ELR (cell line): ENCODE measurements at places on chromosomes 4 and X.

GRCh38 chr4:7021930-7022664, 21.1 kb upstream of the TADA2B start:
- DNase-seq, result peak; percentile 97

DNA sequence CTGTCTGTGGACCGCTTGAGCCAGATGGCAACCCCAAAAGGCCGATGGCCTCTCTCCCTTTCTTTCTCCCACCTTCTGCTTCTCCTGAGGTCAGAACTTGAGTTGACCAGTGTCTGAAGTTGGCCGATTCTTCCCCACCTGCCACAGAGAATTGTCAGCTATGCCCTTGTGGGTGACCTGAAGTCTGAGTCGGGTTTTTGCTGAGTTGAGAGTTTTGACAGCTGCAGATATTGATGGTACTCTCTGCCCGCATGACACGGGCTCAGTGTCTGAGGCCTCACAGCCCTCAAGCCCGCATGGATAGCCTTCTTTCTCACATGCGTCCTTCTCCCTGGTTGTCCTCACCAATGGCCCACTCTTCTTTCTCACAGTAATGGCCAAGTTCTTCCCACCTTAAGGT, 111.0 kb downstream of the EFNB1 start:
- no peak for DNase-seq

DNA sequence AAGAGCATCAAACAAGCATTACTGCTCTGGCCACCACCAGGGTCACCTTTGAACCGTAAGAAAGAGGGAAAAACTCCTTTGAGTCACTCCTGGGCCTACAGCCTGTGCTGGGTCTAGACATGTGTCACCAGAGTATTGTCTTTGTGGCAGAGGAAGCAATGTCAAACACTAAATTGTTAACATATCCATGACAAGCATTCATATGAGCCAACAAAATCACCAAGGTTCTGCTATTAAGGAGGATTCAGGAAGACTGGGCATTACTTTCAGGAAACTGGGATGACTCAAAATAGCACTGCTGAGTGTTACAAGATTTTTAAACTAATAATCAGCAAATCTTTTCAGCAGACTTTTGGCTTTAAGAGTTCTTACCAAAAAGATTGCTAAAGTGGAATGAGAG, 28.1 kb downstream of the LGI2 start:
- no peak for DNase-seq

DNA sequence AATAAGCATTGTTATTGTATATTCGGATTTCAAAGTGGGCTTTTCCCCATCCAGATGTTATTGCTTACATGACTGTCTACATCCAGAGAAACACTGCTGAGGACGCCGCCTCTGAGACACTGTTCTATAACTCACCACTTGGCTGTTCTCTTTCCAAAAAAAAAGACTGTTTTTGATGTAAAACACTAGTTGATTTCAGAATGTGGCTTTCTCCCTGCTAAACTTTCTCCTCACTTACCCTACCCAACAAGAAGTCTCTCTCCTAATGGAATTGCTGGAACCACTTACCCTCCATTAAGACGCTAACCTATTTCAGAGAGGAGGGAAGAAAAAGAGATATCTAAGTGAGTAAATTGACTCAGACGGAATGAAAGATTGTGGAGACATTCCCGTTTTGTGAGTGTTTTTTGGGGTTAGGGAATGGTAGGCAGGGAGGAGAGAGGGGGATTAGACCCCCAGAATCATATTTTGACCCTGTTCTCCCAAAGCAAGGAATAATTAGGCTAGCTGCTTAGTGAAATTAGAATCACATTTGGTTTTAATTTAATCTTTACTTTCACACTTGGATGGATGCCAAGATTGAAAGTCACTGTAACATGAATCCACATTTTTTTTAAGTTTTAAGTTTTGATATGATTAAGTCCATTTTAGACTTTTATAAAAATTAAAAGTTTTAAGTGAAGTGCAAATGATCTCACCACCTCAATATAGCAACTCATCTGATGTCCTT, 174.9 kb downstream of the CHIC2 start:
- no peak for DNase-seq

DNA sequence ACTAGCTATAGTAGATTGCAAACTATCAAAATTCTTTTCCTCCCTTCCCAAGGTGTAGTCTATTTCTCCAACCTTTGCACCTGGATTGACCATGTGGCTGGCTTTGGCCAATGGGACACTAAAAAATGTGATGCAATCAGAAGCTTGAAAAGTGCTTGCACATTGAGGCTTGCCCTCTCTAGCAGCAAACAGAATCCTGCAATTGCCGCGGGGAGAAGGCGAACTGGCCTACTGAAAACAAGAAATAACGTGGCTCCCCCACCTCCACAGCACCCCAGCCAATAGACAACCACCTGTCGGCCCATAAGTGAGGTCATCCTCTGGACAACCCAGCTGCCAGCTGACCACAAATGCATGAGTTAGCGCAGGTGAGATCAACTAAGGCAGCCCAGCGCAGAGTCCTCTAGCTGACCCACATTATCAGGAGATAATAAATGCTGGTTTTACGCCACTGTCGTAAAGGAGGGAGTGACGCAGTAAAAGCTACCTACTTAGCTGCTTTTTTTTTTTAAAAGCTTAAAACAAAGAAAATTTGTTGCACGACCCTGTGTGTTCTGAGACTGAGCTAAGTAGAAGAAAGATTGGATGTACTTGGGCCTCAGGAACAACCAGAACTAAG, 95.2 kb downstream of the GK start:
- DNase-seq, result no peak

DNA sequence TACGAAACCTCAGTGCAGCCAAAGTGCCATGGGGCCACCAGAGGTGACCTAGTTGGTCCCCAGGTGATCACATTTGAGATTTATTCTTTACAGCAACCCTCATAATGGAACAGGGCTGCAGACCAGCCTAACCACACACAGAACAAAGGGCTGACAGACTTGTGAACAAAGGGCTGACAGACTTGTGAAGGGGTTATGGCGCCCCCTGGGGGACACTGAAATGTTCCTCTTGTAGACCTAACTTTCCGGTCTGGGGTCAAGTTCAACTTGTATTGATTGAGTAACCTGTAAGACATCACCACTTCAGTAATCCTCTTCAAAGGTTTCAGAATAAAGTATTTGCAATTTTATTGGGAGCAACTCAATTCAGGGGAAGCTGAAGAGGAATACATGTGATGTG, 175.9 kb upstream of the RPS6KA3 start:
- DNase-seq, result peak; percentile 76

DNA sequence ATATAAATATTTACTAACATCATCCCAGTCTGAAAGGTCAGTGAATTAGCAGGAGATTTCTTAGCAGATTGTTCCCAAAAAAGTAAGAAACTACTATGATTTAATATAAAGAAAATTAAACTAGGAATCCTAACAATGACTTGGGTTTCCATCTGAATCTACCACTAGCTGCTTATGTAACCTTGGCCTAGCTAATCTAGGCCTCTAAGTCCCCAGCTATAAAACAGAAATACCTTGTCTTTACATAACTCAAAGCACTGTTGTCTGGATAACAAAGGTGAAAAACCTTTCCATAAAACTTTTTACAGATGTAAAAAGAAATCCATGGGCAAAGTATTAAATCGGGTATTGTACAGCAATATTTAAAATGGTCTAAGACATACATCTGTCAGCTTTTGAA, 3.0 kb downstream of the FBXL5 start:
- DNase-seq, result no peak

DNA sequence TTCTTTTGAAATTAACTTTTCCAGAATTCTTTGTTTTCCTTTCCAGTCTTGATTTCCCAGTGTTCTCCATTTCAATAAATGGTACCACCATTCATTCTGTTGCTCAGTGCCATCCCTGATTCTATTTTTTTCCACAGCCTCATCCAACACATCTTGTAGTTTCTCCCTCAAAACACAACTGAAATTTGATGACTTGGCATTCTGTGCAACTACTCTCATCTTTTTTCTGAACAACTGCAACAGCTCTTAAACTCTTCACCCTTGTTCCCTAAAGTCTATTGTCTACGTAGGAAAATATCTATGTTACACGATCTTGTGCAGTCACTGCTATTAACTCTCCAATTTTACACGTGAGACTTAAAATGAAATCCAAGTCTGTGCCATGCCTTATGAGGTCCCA, 40.5 kb downstream of the MAP9 start:
- DNase-seq, result no peak

DNA sequence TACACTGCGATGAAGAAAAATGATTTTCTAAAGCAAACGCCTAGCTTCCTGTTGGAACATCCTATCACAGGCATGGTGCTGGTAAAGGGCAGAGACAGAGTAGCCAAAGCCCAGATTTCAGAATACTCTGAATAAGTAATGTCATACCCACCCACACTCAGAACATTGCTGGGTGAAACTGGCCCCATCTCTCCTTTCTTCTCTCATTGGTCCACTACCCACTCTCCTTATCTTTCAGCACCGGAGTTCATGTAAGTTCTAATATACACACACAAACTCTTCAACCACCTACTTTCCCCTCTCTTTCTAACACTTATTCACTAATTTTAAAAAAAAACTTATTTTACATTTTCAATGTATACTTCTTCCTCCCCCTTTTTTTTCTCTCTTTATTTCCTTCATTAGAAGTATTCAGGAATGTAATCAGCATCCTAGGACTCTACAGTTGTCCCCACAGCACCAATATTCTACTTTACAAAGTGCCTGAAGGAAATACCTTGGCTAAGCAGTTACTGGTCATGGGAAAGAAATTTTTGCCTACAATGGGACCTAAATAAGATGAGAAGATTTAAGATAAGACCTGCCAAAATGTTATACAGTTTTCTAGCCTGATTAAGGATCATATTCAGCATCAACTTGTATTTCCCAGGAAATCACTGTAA, 63.0 kb downstream of the SEC24D start:
- DNase-seq, result peak; percentile 27

GRCh38 chr4:42965326-42965725, 72.8 kb downstream of the GRXCR1 start:
- peak; percentile 0 for DNase-seq

GRCh38 chr4:155433636-155434360, 57.0 kb upstream of the MAP9 start:
- peak; percentile 74 for DNase-seq

DNA sequence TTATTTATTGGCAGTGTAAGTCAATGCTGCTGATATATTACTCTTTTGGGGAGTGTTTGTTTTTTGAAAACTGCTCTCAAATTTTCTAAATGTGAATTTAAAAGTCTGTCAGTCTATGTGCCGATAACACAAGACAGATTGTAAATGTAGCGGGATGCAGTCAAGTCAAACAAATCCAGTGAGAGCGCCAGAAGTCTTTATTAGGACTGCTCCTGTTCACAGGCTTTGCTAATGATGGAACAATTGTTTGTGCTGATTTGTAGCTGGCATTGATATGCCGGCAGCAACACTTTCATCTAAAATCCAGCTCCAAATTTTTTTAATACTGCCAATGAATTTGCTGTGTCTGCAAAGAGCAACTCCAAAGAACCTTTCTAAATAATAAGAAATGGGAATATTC, 78.7 kb upstream of the TET2 start:
- no peak for DNase-seq
